ENCODE measurements at places on chromosomes 11 and 22. TPM values are rescaled to one million over a fixed set of nuclear protein-coding genes. Genes with fewer than 3 reads are reported as not detected.

MRGPRD gene
- not detected for total RNA-seq

CRYBA4 gene
- total RNA-seq, result 1.3 TPM

NNMT gene
- not detected for total RNA-seq

MYEOV gene
- 7.7 TPM for total RNA-seq

- DNase-seq, result no peak
Observed at GRCh38 chr22:44664149-44664548, 37.9 kb upstream of the PRR5 start.

GRCh38 chr22:43136255-43136654, 6.9 kb downstream of the MCAT start:
- peak; percentile 82 for DNase-seq

DNA sequence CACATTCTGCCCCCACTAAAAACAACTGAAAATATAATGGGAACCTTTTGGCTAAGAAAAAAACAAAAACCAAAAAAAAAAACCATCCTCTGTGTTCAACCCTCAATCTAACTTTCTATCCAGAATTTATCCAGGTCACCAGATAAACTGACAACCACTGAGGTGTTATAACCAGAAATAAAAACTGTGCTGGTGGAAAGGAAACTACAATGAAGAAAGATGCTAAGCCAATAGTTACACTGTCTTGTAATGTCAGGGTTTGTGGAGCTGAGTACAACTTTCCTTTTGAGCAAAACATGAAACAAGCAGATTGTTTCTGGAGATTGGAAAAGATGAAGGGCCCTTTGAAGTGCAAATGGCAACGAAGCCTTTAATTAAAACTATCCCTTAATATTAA, 50.8 kb downstream of the PRDM10 start:
- no peak for DNase-seq

DNA sequence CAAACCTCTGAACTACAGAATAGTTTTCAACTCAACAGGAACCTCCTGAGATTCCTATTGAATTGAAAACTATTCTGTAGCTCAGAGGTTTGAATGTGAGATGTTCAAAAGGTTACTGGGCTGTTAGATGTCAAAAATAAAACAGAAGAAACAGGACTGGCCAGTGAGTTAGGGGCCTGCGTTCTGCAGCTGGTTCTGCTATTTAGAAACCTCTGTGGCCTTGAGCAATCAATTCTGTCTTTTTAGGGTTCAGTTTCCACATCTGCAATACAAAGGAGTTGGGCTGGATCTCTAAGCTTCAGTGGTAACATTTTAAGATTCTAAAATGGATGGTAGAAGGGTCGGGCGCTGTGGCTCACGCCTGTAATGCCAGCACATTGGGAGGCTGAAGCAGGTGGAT, 55.8 kb downstream of the CLMP start:
- no peak for DNase-seq

DNA sequence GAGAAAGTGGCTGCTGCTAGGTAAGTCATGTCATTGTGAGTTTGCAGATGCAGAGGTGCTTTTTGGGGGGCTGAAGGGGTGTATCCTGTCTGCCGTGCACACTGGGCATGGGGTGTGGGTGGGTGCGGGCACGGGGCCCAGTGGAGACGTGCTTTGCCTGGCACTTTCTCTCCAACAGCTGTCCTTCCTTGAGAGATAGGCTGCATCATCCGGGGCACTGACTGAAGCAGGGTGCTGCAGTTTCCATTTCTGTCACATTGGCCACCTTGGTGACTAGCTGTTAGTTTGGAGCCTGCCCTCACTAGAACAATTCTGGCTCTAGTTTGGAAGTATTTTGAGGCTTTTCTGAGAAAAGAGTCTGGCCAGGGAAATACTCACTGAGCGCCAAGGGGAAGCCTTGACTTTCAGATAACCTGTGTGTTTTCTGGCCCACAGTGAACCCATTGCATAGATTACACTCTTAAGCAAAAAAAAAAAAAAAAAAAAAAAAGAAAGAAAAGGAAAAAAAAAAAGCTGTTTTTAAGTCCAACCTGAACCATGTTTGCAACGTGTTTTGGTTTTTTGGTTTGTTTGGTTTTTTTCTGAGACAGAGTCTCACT, 219.2 kb downstream of the NAV2 start:
- DNase-seq, result no peak

DPAGT1 gene
- total RNA-seq, result 72.4 TPM

DNA sequence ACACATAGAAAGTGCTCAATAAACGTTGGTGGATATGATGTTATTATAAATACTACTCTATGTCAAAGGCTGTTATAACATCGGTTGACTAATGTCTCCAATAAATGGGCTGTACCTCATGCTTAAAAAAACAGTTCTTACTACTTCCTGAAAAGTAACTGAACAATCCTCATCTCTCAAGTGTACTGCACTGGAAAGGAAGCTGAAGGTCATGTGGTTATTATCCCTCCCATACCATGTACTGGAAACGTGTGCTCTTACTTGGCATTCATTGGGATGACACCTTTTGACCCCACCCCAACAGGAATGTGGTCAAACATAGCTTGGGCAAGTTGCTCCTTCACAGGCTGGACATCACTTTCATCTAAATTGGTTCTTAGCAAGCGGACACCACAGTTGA, 10.6 kb downstream of the RTCB start:
- no peak for DNase-seq

- DNase-seq, result no peak
Observed at GRCh38 chr11:131402040-131402439, 31.6 kb downstream of the NTM start.

NEAT1 gene
- total RNA-seq, result 390 TPM

Measured in OCI-LY7 (cell line).